Suppressor macrophage (primary cell): ENCODE measurements at places on chromosomes 6 and 20.

GRCh38 chr6:66496659-66497058 lies 789.6 kb upstream of the EYS start:
- no peak for DNase-seq

GRCh38 chr6:156126535-156126934 lies 650.6 kb upstream of the ARID1B start:
- no peak for DNase-seq

DNA sequence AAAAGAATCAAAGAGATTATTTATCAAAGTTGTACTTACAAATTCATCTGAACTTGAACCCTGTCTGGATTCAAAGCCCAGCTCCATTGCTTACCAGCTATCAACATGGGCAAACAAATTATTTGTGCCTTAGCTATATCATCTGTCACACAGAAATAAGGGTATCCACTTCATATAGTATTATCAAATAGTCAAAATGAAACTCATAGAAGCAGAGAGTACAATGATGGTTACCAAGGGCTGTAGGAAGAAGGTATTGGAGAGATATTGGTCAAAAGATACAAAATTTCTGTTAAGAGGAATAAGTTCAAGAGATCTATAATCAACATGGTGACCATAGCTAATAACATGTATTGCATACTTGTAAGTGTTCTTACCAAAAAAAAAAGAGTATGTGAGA lies 87.8 kb upstream of the CCDC28A start:
- DNase-seq: no peak

GRCh38 chr6:137222381-137222780 lies 3.2 kb upstream of the IFNGR1 start:
- peak; percentile 92 for DNase-seq

DNA sequence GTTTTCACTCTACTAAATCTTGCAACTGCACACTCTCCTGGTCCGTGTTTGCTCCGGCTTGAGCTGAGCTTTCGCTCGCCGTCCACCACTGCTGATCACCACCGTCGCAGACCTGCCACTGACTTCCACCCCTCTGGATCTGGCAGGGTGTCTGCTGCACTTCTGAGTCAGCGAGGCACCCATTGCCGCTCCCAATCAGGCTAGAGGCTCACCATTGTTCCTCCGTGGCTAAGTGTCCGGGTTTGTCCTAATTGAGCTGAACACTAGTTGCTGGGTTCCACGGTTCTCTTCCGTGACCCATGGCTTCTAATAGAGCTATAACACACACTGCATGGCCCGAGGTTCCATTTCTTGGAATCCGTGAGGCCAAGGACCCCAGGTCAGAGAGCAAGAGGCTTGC lies 98.6 kb upstream of the GPR6 start:
- DNase-seq: no peak

- DNase-seq: no peak
These were observed 42.4 kb downstream of the ILRUN start for GRCh38 chr6:34654061-34654710.
